Stimulated activated CD4-positive, alpha-beta T cell treated with anti-CD3 and anti-CD28 coated beads, Interleukin-15, amount 100 ng/mL, for 48 hours (primary cell): ENCODE measurements at places on chromosomes 7 and 10.

DNA sequence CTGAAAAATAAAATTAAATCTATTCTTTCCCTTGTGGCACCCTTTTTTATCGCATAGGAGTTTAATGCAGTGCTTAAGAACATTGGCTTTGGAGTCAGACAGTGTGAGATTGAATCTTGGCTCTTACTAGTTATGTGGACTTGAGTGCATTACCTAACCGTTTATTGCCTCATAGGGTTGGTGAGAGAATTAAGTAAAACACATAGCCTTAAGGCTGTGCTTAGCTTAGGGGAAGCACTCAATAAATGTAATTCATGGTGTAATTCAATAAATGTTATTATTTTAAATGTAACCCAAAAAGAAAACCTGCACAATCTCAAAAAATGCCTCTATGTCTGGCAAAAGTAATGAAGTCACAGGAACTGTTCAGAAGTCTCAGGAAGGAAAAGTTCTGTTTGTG is 2.7 kb downstream of the STK17A start:
- no peak for DNase-seq

- no peak for DNase-seq
Observed at GRCh38 chr7:19009241-19009935, 108.0 kb downstream of the TWIST1 start.

GRCh38 chr7:12291870-12292269 is 80.8 kb downstream of the TMEM106B start:
- DNase-seq, result no peak

GRCh38 chr10:127873901-127874470 is 18.8 kb downstream of the CLRN3 start:
- no peak for DNase-seq

DNA sequence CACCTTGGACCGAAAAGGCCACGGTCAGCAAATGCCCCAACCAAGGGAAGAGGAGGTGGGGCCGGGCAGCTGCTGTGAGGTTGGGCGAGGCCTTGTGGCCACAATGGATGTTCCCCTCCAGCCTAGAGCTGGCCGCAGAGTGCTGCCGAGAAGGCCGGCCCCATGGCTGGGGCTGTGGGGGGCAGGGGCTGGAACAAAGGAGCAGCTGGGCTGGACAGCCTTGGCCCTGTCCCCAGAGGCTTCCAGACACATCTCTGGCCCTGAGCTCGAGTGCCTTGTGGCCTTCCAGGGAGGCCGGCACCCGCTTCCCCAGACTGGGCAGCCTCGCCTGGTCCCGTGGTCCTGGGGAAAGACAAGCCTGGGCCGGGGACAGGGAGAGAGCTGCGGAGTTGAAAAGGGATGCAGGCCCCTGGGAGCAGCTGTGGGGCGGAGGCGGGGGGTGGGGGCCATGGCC is 88.0 kb downstream of the PDGFA start:
- DNase-seq, result no peak

- no peak for DNase-seq
Observed at GRCh38 chr10:43360086-43360485, 11.3 kb upstream of the FXYD4 start.

GRCh38 chr7:74619235-74619860 is 38.2 kb upstream of the GTF2I start:
- no peak for DNase-seq

GRCh38 chr10:89640241-89640640 is 4.8 kb downstream of the PANK1 start:
- DNase-seq, result no peak

DNA sequence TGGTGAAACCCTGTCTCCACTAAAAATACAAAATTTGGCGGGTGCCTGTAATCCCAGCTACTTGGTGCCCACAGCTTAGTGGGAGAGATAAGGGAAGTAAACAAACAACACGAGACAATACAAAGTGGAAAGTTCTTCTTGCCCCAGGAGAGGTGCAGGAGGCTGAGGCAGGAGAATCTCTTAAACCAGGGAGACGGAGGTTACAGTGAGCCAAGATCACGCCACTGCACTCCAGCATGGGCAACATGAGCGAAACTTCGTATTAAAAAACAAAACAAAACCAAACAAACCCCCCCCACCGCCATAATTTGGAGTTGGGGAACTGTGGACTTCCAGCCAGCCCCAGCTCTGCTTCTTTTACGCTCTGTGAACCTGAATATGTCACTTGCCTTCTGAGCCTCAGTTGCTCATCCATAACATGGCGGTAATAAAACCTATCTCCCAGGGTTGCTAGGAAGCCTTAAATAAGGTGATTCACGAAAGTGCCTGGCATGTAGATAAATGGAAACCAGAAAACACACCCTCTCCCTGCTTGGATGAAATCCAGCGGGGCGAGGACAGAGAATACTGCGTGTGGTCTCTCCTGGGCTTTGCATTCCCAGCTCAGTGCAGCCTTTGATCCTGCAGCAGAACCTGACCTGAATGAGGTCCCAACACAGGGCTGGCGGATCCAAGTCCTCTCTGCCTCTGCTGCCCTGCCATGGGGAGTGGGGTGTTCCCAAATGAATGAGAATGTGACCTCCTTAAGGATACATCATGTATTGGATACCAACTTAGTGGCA is 10.2 kb downstream of the MLXIPL start:
- DNase-seq, result no peak

DNA sequence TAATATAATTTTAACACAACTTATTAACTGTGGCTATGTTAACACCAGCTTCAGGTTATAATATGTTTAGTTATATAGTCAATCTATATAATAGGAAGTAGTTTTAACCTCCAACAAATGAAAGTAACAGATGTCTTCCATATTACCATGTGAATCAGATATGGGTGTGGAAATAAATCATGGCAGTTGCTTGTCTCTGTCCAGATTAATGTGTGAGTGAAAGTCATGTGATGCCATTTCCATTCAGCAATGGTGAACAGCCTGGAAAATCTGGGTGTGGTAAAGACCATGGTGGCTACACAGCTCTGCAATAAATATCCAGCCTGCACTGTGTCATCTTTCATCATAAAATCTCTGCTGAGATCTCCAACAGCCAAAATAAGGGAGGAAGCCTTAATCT is 27.8 kb downstream of the HEPACAM2 start:
- DNase-seq, result no peak

- no peak for DNase-seq
Observed at GRCh38 chr7:47552621-47553020, 29.3 kb downstream of the TNS3 start.
